ENCODE measurements at places on chromosomes 6 and 20.
A peak's percentile ranks its signal among the peaks of the same experiment; 100 is the strongest.

DNA sequence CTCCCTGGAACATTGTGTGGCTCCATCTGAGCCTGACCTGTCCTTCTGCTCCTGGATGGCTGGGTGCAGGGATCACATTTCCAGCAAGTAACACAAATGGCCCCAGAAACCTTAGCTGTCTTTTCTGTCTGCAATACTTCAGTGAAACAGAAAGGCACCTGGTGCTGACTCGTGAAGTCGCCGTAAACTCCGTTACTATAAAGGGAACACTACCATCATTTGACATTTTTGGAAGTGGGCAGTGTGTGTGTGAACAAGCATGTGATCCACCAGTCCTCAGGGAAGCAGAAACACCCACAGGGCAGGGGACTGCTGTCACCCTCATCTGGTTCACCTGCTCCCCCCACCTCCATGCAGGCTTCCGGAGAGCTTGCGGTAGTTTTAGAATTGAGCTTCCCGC is 23.9 kb downstream of the SERPINB6 start:
- no peak for DNase-seq

DNA sequence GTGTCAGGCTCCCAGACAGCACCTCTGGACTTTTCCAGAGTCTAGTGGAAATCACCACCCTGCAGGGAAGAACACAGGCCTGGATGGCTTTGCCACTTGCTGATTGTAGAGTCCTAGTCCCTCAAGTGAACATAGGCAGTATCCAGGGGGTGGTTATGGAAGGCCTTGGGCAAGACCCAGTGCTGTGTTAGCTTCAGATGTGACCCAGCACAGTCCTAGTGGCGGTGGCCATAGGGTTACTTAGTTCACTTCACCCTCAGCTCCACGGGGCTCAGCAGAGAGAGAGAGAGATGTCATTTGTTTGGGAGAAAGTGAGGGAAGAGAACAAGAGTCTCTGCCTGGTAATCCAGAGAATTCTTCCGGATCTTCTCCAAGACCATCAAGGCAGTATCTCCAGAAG is 37.3 kb downstream of the RNF146 start:
- DNase-seq = no peak

GRCh38 chr6:48378884-48379407 is 267.9 kb upstream of the PTCHD4 start:
- DNase-seq = no peak

DNA sequence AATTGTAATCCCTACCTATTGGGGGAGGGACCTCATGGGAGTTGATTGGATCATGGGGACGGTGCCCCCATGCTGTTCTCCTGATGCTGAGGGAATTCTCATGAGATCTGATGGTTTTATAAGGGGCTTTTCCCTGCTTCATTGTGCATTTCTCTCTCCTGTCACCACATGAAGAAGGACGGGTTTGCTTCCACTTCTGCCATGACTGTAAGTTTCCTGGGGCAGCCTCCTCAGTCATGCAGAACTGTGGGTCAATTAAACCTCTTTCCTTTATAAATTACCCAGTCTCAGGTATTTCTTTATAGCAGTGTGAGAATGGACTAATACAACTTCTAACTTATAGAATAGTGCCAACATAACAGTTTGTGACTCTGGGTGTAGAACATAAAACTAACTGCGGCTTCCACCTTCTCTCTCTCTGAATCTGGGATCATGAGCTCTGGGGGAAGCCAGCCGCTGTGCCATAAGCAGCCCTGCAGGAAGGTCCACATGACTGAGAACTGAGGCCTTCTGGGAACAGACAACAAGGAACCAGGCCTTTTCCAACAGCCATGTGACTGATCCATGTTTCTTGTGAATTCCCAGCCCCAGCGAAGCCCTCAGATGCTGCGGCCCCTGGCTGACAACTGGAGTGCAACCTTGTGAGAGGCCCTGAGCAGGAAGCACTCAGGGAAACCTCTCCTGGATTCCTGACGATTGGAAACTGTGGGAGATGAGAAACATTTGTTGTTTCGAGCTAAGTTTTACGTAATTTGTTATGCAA is 3.4 kb upstream of the HLA-A start:
- no peak for DNase-seq

- no peak for DNase-seq
These were observed 509.7 kb upstream of the SULF2 start for GRCh38 chr20:48294942-48295341.

DNA sequence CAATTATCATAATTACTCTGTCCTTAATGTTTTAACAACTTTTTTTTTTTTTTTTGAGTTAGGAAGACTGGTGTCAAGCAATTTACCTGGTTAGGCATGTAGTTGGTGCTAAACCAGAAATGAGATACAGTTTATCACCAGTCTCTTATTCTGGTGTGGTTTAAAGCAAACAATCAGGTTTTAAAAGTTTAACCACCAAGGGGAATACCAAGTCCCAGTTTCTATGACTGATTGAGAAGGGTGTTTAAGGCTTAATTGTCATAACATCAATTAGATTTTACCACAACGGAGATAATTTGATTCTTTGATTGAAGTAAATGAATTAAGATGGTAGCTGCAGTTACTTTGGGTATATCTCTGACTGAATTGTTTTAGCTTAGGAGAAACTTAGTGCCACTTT is 197.8 kb downstream of the TFAP2B start:
- no peak for DNase-seq

DNA sequence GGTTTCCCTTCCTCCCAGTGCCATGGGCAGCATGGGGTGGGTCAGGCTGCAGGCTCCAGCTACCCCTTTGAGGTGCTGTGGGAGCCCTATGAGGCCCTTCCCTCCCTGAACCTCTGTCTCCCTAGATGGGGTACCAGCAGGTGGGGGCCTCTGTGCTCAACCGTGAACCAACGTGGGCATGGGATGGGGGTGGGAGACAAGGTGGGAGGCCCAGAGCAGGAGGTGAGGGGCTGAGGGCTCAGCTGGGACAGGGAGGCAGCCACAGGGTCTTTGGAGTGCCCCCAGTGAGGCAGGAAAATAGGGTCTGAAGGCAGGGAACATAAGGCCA is 33.3 kb downstream of the SUN5 start:
- no peak for DNase-seq

- no peak for DNase-seq
These were observed 280.6 kb downstream of the FARS2 start for GRCh38 chr6:5541751-5542432.

DNA sequence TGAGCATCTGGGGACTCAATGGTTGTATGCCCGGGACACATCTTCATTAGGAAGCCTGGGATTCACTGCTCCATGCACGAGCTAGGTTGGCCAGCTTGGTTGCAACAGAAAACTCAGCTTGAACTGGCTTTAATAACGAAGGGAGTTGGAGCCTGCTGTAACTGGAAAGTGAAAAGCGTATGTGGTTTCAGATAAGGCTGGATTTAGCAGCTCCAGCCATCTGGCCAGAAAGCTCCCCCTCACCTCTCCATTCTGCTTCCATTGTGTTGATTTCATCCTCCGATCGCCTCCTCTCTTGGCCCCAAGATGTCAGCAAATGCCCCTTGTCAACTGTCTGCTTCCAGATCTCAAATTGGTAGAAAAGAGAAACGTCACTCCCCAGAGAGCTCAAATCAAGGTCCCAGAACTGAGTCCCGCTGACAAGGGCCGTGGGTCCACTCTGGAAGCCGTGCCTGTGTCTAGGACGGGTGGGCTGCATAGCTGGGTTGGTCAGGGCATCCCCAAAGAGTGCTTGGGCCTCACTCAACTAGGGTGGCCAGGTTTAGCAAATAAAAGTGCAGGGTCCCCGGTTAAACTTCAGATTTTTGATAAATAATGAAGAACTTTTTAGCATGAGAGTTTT is 117.0 kb upstream of the PMEPA1 start:
- DNase-seq = no peak

DNA sequence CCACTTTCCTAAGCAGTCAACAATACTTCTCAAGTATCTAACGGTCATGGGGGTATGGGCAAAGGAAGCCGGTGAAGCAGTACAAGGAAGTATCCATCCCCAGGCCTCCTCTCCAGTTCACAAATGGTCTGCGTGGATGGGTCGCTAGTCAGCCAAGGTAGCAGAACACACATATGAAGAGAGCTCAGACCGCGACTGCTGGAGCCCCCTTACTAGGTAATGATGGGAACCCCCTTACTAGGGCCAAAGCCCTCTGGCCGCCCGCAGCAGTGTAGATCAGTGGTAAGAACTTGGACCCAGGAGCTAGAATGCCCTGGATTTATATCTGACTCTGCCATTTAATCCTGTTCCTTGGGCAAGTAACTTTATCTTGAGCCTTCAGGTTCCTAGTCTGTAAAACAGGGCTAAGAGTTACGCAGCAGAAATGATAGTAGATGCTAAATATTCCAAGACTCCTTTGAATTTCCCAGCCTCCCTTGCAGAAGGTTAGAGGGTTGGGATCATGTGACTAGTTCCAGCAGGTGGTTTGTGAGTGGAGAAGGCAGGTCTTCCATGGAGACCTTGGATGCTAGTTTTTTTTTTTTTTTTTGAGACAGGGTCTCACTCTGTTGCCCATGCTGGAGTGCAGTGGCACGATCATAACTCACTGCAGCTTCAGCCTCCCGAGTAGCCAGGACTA is 2.1 kb upstream of the CLPSL2 start:
- no peak for DNase-seq

GRCh38 chr20:10984294-10984693 is 310.5 kb upstream of the JAG1 start:
- DNase-seq = no peak

GRCh38 chr6:146202570-146202969 is 173.7 kb downstream of the GRM1 start:
- DNase-seq = no peak

- no peak for DNase-seq
These were observed 223.8 kb downstream of the NRN1 start for GRCh38 chr6:5782783-5783547.

DNA sequence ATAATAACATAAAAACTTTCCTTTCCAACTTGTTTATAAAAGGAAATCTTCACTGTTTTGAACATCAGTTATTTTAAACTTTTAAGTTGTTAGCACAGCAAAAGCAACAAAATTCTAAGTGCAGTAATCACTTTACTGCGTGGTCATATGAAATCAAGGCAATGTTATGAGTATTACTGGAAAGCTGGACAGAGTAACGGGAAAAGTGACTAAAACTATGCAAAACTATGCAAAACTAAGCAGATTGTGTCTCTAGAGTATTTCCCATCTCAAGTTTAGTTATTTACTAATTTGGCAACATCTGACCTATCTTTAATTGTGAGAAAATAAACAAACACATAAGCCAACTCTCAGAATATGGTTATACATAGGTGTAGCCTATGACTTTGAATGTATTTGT is 10.9 kb upstream of the ANKEF1 start:
- DNase-seq = no peak

GRCh38 chr20:60903325-60903971 is 348.6 kb upstream of the CDH4 start:
- DNase-seq = no peak

DNA sequence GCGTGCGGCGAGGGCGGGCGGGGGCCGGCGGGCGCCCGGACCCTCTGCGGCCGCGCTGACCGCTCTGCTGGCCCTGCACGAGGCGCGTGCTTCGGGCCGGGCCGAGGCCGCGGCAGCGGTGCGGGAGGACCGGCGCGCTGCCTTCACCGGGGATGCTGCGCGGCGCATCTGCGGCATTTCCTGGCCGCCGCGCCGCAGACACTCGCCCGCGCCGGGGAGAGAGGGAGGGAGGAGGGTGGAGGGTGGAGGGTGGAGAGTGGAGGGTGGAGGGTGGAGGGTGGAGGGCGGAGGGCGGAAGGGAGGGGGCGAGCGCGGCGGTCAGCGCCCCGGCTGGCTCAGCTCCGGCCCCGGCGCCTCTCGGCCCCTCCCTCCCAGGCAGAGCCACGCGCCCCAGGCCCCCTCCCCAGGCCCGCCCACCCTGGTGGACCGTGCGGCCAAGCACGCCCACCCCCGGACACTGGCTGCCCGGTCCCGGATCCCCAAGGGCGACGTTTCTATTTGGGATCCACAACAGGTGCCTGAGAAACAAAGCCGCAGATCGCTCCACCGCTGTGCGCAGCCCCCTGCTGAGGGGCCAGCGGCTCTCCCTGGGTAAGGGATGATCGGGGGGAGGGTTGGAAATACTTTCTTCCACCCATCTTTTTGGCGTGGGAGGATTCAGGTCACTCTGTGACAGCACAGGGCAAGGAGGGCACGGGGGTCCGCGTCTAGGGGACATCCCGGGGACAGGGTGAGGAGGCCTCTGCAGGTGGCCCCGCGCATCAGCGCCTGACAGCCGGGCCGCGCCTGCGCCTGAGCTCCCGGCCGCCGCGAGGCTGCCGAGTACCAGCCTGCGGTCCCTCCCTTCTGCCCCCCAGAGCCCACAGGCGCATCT is 111.2 kb upstream of the BEND6 start:
- DNase-seq = peak; percentile 12

DNA sequence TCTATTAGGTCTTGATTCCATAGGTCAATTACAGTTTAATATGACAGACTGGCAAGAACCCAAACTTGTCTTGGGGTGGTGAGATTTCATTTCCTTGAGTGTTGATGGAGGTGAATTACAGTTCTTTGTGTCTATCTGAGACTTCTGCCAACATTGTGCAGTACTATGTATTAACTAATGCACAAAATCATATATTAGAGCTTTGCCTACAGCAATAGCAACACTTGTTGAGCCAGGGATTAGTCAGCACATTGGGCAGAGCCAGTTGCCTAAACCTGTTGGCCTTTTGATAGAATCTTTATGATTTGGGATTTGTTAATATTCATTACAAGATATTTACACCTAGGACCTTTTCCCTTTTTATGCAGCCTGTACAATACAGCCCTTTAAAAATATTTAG is 135.3 kb upstream of the CENPW start:
- no peak for DNase-seq

GRCh38 chr6:29079203-29079602 is 7.9 kb downstream of the OR2B3 start:
- DNase-seq = no peak

- DNase-seq = no peak
These were observed 84.8 kb downstream of the AHI1 start for GRCh38 chr6:135412761-135413160.

DNA sequence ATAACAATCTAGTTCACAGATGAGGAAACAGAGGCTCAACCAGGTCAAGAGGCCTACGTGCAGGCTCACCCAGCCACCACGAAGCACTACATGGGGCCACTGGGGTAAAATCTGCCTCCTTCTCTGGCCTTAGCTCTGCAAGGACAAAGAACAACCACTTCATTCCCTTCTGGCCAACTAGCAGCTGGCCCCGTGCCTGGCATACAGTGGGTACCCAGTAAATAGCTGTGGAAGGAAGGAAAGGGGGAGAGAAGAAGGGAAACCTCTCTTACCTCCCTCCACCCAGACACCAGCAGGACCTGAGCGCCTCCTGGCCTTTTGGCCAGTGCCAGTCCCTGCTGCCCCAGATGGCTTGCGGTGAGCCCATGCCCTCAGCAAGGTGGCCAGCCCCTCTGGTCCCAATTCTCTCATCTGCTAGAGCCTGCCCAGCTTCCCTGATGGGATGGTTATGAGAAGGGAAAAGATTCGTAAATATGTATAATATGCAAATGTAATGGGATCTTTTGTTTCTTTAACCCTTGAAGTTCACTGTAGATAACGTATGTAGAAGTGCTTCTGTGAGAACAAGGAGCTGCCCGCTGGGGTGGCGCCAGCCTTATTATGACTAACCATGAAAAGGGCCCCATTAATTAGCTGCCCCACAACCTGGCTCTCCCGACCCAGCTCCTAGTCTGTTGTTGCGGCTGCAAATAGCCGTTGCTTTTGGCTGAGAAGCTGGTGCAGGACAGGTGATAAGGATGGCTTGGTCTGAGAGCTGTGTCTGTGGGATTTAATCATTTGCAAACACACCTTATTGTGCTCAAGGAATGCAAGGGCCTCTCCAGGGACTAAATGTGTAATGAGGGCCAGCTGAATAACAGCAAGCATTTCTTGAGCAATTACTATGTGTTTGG is 62.0 kb downstream of the DLGAP4 start:
- no peak for DNase-seq

GRCh38 chr20:59994697-59995122 is 36.5 kb downstream of the CDH26 start:
- DNase-seq = no peak

All from stimulated activated CD8-positive, alpha-beta memory T cell treated with anti-CD3 and anti-CD28 coated beads, Interleukin-4, amount 100 ng/mL, for 1 hour (primary cell).